ENCODE measurements at places on chromosomes 6 and 20.

- no peak for DNase-seq
Observed at GRCh38 chr20:56513161-56514150, 11.1 kb upstream of the FAM209A start.

DNA sequence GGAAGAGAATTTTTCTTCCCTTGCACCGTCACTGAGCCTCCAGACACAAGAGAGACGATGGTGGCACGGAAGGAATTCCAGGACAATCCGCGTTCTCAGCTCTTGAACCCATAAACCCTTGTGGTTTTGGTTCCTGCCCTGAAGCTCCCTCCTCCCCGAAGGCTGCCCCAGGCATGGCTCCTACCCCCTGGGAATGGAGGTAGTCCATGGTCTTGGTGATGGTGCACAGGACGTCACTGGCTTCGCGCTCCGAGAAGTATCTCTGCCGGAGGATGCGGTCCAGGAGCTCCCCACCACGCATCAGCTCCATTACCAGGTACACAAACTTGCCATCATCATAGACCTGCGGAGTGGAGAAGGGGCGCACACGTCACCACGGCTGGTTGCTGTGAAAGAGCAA lies 47.5 kb upstream of the MPC1 start:
- no peak for DNase-seq

DNA sequence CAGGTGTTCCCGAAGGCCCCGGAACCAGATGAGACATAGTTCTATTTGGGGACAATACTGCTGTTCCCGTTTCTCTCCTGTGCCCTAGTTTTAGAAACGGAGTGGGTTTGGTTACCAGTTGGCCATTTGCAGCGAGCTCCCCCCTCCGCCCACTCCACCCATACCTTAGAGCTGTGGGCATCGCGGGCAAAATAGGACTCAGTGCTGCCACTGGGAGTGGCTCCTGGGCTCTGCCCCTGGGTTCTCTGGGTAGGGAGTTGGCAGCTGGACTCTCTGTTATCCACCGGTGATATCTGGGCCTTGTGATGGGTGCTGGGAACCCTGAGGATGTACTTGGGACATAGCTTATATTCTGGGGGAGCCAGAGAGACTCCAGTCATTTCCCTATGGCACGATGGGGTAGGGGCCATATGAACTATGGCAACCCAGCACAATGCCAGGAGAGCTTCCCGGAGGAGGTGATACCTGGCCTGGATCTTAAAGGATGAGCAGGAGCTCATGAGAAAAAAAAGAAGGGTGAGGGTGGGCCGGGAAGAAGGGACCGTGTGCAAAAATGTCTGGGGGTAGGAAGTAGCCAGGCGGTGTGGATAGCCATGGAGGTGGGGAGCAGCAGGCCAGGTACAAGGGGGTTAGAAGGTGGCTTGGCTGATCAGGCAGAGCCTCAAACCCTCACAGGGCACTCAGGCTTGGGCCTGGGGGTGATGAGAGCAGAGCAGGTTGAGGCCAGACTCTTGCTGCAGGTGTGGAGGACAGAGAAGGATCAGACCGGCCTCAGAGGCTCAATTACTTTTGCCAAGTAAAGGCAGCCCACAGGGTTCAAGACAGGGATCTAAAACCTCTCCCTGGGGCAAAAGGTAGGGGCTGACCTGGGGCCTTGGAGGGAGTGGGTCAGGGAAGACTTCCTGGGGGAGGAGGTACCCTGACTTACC lies 9.6 kb downstream of the SRC start:
- DNase-seq: no peak

DNA sequence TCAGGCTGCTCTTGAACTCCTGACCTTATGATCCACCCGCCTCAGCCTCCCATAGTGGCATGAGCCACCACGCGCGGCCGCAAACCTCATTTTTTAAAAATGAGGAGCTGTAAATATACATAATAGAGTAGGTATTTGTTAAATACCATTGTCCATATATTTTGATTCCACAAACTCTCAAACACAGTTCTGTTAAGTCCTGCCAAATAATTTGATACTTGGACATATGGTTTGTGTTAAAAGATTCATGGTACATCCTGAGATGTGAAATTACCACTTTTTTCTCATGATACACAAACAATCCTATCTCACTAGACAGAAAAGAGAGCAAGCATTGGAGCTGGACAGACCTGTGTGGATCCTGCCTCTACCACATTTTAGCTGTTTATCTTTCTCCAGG lies 334.1 kb upstream of the KCNQ5 start:
- DNase-seq: no peak

GRCh38 chr20:45833883-45834796 lies 541 bp downstream of the SNX21 start:
- DNase-seq: peak; percentile 47

- DNase-seq: no peak
Observed at GRCh38 chr6:163175301-163175700, 239.2 kb upstream of the QKI start.

- no peak for DNase-seq
Observed at GRCh38 chr20:58099956-58100730, 128.3 kb downstream of the ANKRD60 start.

- no peak for DNase-seq
Observed at GRCh38 chr6:119280080-119280479, 69.5 kb downstream of the MAN1A1 start.

DNA sequence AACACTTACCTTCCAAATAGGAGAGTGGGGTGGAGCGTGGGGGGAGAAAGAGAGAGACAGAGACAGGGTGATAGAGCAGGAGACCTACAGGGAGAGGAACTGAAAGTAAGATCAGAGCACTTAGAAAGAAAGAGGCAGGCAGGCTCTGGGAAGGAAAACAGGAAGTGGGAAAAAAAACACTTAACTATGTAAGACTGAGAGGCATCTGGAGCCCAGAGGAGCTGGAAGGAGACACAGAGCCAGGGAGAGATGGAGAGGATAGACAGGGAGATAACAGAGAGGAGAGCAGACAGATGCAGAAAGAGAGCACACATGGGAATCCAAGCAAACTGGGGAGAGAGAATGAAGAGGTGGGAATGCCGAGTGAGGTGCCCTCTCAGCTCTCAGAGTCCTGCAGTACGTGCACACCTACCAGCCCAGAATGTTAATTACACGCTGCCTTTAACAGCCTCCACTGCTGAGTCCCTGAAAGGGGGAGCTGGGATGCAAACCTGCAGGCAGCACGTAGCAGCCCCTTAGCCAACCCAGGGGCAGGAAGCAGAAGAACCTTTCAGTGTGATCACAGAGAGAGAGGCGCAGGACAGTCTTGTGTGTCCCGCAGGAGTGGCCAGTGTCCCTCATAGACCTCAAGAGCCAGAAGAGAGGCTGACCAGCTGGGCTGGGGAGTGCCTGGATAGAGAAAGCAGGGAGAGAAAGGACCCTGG lies 132.7 kb upstream of the LRFN2 start:
- DNase-seq: no peak

DNA sequence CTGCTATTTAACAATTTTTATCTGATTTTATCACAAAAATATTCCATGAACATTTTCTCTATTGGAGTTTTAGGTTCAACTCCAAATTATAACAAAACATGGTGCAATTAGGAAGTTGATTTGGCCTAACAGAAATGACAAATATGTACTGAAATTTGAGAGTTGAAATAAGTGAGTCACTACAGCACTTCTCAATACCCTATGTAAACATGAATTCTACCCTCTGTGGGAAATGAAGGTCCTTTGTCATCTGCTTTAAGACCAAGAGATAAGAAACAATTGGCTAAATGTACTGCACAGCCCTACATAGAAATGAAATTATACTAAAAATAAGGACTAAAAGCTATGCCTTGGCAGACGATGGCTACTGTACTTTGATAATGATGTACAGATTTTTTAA lies 86.2 kb upstream of the BEND6 start:
- DNase-seq: no peak

All from HS-27A (cell line).